ENCODE measurements at places on chromosomes 4 and X.

DNA sequence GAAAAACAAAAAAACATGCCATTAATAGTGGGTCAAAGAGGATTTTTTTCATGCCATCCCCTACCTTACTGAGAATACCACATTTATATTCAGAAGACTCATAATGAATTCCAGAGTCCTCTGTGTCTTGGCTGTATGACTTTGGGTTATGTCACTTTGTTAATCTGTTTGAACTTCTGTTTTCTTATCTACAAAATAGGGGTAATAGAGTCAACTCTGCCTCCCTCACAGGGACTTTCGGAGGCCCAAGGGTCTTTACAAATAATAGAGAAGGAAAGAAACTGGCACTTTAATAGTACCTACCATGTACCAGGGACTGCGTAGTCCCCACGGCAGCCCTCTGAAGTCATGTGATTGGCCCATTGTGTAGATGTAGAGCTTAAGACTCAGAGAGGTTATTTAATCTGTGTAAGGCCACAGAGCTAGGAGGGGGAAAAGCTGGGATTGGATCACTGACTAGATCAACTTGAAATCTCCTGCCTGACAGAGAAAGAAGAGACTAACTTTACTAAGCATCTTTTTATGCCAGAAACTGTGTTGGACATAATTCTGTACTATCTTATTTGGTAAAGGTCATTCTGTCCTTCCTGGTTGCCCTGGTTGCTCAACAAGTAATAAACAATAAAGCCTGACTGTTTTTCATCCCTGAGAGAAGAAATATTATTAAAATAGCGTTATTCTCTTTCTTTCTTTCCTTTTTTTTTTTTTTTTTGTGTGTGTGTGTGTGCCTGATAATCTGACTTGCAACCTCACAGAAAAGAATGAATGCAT lies 59.6 kb downstream of the NFKB1 start:
- no peak for DNase-seq

- peak; percentile 20 for DNase-seq
These were observed 54.3 kb upstream of the TET2 start for GRCh38 chr4:105092356-105092755.

DNA sequence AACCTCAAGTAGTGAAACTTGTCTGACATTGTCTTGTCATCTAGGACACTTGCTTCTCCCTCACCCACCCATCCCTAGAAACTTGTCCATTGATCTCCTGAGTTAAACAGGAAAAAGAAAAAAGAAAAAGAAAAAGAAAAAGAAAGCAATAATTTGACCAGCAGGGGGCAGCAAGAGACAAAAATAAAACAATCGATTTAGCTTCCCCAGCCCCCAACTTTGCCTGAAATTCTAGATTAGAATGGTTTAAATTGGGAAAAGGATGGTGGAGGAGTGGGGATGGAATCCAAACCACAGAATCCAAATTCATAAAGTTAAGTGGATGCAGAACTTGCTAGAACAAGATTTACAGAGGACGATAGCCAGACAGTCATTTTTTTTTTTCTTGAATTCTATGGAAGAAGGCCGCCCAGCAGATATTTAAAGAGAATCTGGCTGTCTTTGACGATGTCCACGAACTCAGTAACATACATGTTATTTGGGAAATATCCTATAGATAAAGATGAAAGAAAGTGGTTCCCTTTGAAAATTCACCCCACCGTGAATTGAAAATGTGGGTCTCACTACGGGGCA lies 282.9 kb downstream of the USP46 start:
- DNase-seq: no peak

DNA sequence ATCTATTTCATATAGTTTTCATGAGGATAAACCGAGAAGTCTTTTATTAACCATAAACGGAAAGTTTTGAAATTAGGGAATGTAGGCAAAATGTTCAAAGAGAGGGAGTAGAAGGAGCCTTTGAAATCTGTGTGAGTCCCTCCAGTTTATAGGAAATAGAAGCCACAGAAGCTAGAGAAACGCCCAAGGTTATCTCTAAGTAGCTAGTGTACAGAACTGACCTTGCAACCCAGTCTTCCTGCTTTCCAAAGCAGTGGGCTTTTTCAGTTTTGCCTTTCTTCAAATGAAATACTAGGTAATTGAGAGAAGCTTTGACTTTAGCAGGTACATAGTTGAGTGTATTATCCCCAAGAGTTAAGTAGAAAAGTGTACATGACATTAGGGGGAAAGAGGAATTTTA lies 39.4 kb downstream of the STIM2 start:
- DNase-seq: no peak

DNA sequence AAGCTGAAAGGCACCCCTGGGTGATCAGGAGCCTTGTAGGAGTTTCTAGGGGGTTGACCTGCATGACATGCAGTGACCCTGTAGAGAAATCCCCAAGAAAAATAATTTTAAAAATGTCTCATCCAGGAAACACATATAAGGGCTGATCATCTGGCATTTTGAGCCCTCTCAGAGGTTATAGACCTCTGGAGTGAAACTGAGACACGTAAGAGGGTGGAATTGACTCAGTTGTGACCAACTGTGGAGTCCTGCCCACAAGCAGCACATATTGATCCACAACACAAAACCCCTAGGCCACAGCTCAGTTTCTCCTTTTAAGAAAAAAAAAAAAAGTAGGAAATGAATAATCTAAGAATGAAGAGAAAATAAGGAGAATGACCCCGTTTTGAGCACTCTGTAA lies 32.5 kb upstream of the MTMR8 start:
- no peak for DNase-seq

DNA sequence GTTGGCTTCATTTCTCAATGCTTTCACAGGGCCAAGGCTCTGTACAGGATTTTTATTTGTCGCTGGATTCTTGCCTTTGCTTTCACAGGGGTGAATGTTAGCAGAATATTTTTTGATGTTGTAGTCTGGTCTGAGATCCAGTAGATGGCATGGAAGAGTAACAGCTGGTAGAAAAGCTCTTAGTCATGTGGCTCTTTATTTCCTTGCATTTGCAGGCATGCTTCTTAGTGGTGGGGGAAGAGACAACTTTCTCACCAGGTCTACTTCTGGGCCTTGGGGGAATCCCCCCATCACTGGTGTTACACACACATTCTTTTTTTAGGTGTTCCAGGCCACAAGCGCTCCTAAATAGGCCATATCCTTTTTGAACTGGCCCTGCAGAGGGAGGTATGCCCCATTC lies 58.2 kb upstream of the DKK2 start:
- DNase-seq: no peak

DNA sequence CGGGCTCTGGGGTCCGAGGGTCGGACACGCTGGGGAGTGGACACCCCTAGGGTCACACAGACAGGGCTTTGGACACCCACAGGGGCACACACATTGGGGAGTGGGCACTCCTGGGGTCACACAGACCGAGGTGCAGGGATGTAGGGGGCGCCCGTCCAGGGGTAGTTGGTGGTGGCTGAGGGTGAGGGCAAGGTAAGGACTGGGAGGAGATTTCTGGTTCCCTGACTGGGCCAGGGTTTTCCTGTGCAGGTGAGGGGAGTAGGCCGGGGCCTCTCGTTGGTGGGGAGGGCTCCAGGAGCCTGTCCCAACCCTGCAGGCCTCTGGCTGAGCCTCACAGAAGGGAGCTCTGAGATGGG lies 21.9 kb upstream of the WDR45 start:
- DNase-seq: no peak

DNA sequence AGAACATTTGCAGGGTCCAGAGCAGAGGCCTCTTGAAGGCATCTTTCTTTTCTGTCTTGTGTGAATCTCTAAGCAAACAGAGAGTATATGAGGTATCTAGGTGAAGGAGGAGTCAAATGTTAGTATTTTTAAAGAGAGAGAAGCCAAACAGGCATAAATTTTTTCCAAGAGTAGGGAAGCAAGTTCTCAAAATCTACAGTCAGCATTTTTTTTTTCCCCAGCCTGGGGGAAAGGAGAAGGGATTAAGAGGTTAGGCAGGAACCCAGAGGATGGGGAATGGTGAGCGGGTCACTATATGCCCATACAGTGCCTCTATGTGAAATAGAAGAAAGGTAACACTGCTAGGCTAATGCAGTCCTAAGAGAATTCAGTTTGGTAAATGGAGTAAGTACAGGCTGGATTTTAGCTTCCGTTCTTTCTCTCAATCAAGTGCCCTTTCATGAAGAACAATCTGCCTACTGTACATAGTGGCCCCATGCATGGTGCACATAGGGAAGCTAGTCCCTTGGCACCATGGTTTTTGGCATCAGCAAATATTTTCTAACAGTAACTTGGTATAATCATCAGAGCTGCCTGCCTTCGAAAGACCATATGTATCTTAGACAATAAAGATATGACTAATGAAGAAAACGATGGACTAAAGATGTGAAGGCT lies 163.1 kb upstream of the MAB21L2 start:
- DNase-seq: no peak

DNA sequence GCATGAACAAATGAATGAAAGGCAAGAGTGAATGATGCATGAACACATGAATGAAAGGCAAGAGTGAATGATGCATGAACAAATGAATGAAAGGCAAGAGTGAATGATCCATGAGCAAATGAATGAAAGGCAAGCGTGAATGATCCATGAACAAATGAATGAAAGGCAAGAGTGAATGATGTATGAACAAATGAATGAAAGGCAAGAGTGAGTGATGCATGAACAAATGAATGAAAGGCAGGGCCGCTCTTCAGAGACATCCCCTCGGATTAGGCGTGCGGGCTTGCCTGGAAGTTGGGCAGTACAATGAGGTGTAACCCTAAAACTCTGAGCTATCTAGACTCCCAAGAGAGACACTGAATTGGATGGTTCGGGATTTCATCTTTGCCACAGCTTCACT lies 3.7 kb downstream of the PCGF3 start:
- no peak for DNase-seq

- DNase-seq: no peak
These were observed 760 bp downstream of the TRMT2B start for GRCh38 chrX:101051153-101051548.

- DNase-seq: no peak
These were observed 66.1 kb upstream of the HGFAC start for GRCh38 chr4:3375688-3376087.

- no peak for DNase-seq
These were observed 297.4 kb downstream of the ANKRD50 start for GRCh38 chr4:124415146-124415545.

GRCh38 chr4:38980903-38981676 lies 51.1 kb downstream of the TMEM156 start:
- no peak for DNase-seq

GRCh38 chr4:56907489-56908205 lies at the start of gene REST:
TSS of gene REST (plus strand) at chr4:56907900. CDS start at chr4:56910639, 2,739 bp downstream.
- no peak for DNase-seq

DNA sequence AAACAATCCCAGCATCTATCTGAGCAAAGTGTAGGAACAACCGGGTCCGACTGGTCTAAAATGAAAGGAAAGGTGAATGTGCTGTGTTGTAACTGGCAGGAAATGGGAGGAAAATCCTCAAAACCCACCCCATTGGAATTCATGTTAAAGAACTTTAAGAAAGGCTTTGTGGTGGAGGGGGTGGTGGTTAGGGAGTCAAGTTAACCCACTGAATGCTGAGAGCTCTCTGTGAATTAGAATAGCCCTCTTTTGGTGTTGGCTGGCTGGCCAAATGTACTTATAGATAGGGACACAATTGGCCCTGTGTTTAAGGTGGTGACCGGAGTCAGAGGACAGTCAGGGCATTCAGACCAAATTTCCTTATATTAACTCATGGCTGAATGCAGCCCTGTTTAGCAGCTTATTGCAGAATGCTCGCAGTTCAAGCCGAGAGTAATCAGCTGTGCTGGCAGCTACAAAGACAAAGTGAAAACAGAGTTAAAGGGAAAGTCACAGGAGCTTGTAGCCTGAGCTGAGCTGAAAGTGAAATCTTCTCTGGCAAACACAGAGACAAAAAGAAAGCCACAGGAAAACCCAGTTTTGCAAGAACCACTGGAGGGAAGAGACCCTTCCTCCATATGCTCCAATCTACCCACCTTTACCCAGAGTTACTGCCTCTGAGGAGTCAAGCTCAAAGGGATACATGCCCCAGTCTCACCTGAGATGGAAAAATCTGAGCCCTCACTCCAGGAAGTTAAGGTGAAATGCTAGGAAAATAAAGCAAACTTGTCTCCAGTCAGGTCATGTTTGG lies 38.5 kb upstream of the UGT2B7 start:
- DNase-seq: no peak

DNA sequence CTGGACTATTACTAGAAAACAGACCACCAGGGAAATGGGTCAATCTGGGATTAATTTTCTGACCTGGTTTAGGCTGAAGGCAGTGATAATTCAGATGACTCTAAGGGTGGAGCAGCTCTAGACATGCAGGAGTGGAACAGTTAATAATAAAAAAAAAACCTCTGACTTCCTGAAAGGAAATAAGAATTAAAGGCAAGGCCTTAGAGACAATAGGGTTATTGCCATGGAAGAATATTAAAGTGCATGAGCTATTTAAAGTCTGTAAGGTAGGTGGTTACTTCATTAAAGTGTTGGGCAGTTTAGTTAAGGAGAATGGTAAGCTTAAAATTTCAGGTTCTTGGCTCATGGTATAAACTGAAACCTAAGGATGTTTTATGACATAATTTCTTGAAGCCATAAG lies 14.6 kb upstream of the ADH5 start:
- no peak for DNase-seq

GRCh38 chr4:52843351-52843750 lies 18.8 kb upstream of the RASL11B start:
- DNase-seq: no peak

DNA sequence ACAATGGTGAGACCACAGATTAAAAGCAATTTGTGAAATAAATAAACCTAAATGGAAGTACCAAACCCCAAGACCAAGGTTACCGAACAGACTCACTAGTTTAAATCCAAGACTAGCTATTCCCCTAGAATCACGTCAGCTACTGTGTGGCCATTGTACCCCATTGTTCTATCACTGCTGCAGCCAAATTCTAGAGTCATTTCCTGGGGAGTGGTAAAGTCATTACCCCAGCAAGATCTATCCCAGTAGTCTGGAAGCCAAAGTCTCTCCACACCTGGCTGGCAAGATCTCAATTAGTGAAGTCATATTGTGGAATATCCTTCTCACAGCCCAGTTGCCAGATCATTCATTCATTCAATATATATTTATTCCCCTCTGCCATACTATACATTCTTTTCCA lies 67.5 kb downstream of the PHOX2B start:
- DNase-seq: no peak

GRCh38 chr4:21113496-21114223 lies 413.4 kb downstream of the PACRGL start:
- DNase-seq: no peak

- DNase-seq: no peak
These were observed 1.4 kb downstream of the PALLD start for GRCh38 chr4:168498251-168498650.

GRCh38 chr4:118801895-118802575 lies 33.9 kb downstream of the SEC24D start:
- DNase-seq: no peak

DNA sequence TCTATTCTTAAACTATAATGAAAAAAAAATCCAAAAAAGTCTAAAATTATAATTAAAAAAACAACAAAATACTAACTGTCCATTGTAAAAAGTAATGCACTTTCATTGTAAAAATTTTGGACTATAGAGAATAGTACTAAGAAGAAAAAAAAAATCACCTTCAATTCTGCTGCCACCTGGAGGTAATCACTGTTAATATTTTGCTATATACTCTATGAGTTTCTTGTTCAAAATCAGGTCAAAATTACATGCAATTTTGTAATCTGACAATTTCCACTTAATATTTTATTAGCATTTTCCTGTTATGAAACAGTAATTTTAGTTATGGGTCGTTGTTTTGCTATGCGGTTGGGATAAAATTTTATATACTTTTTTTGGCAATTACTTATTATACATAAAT lies 62.0 kb downstream of the HTT start:
- DNase-seq: no peak

GRCh38 chrX:136768469-136769084 lies 12.2 kb downstream of the ARHGEF6 start:
- no peak for DNase-seq

- no peak for DNase-seq
These were observed 256.6 kb upstream of the NDST3 start for GRCh38 chr4:117777721-117778120.
